Fibroblast of skin of right biceps (primary cell): ENCODE measurements at places on chromosomes 5 and 9.

GRCh38 chr5:19795218-19795617 is 192.8 kb downstream of the CDH18 start:
- peak; percentile 31 for DNase-seq

DNA sequence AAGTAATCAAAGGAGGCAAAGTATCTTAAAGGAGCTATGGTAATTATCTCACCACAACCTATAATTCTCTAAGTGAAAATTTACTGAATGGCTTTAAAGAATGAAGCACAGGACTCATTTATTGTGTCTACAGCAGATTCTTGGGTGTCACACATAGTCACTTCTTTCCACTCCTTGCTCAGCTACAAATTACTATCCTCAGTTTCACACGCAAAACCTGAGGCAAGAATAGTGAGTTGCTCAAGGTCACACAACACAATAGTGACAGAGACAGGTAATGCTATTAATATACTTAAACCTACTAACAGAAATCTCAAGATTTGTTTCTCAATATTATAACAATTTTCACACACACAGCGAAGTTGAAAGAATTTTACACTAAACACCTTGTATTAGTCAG is 120.9 kb upstream of the STK32A start:
- no peak for DNase-seq

- peak; percentile 42 for DNase-seq
Observed at GRCh38 chr5:68455216-68455615, 239.7 kb downstream of the PIK3R1 start.

DNA sequence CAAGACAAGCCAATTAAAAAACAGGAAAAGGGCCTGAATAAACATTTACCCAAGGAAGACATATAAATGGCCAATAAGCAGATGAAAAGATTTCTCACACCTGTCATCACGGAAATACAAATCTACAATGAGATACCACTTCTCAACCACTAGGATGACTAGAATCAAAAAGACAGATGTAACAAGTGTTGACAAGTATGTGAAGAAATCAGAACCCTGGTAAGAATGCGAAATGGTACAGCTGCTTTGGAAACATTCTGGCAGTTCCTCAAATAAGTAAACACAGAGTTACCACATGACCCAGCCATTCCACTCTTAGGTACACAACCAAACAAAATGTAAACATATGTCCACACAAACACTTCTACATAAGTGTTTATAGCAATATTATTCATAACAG is 32.5 kb downstream of the LEAP2 start:
- DNase-seq, result peak; percentile 1

DNA sequence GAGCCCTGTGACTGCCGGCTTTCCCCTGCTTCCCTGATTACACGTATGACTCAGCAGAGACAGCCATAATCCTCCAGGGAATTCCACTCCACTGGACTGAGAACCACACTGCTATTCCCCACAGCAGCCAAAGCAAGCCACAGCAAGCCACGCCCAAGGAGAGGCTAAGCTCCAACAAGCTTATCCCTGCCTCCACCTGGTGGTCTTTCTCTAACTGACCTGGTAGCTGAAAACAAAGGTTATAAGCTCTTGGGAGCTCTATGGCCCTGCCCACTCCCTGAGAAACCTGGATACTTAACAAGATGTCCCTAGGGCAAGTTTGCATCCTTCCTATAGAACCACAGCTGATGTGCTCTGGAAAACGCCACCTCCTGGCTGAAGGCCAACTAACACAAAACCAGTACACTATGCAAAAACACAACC is 613.7 kb upstream of the CDH18 start:
- peak; percentile 68 for DNase-seq

DNA sequence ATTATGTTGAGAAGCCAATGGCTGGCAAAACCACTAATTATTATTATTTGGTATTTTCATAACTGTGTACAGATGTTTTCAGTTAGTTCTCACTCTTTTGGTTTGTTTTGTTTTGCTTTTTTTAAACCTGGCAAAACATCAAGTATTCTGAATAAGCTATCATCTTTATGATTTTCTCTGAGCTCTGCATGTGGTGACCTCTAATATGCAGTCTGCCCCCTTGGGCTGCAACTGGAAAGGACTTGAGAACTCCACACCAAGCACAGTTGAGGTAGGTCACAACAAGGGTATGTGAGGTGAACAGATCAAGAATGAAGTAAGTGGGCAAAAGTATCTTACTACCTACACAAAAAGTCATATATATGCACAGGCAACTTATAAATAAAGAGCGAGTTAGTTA is 202.2 kb downstream of the NFIB start:
- peak; percentile 55 for DNase-seq

- DNase-seq, result no peak
Observed at GRCh38 chr9:122164286-122164685, 4.6 kb downstream of the MORN5 start.

DNA sequence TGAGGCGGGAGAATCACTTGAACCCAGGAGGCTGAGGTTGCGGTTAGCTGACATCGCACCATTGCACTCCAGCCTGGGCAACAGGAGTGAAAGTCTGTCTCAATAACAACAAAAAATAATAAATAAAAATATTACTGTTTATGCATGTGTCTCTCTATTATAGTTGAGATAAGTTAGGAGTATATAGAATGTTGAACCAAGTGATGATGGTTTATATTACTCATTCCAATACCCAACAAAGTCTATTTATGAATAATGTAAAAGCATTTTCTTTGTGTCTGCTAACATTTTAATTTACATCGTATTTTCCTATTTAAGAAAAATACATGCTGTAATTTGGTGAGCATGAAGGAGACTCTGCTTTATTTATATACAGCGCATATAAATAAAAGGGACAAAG is 35.8 kb downstream of the CREBRF start:
- no peak for DNase-seq

GRCh38 chr5:64682608-64683007 is 7.7 kb upstream of the SHISAL2B start:
- no peak for DNase-seq

- DNase-seq, result no peak
Observed at GRCh38 chr5:105947461-105947860, 1723.3 kb downstream of the EFNA5 start.

GRCh38 chr5:135941711-135942110 is 13.1 kb downstream of the LECT2 start:
- no peak for DNase-seq

GRCh38 chr9:5832071-5832537 is 813 bp downstream of the ERMP1 start:
- peak; percentile 8 for DNase-seq

DNA sequence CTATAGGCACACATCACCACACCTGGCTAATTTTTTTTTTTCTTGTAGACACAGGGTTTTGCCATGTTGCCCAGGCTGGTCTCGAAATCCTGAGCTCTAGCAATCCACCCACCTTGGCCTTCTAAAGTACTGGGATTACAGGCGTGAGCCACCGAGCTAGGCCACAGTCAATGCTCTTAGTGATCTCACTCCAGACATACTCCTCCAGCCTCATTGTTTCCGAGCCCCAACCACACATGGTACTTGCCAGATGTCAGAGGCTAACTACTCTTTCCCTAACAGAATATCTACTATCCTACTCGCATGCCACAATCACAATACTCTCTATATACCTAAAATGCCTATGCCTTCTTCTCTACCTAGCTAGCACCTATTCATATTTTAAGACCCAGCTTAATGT is 17.1 kb downstream of the SUSD1 start:
- DNase-seq, result no peak

DNA sequence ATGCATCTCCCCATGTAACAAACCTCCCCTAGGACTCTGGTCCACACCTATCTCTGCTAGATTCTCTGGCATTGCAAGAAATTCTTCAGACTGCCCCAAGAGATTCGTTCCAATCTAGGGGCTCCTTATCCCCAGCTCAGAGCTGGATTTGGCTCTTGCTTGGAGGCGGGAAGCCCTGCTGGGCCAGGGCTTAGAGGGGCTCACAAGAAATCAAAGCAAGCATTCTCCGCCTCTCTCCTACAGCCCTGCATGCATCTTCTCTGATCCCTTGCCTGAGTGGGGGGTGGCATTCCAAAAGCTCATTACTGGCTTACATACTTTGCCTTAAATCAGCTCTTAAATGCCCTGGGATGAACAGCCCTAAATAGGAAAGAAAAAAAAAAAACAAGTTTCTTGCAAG is 75.8 kb downstream of the KCNIP1 start:
- no peak for DNase-seq

GRCh38 chr9:132481053-132481849 is 71.2 kb downstream of the CFAP77 start:
- DNase-seq, result no peak

- DNase-seq, result no peak
Observed at GRCh38 chr5:763998-764781, 20.3 kb downstream of the ZDHHC11B start.

GRCh38 chr9:33157960-33158842 is 8.9 kb downstream of the B4GALT1 start:
- no peak for DNase-seq

GRCh38 chr9:135521608-135522095 is 412 bp downstream of the LCN1 start:
- no peak for DNase-seq

- DNase-seq, result no peak
Observed at GRCh38 chr5:116439905-116440304, 134.7 kb downstream of the SEMA6A start.

GRCh38 chr9:15262581-15262980 is 44.4 kb downstream of the TTC39B start:
- DNase-seq, result no peak
